Regular cardiac myocyte (primary cell): ENCODE measurements at places on chromosomes 16 and 17. TPM values are rescaled to one million over a fixed set of nuclear protein-coding genes. Genes with fewer than 3 reads are reported as not detected.

The SOST gene
- 10.9 and 20.0 TPM in 2 replicates for total RNA-seq

The RNF112 gene
- total RNA-seq = 0.58 and 0.85 TPM in 2 replicates

The PHOSPHO1 gene
- total RNA-seq = 0.56 and 0.58 TPM in 2 replicates

The TOX3 gene
- total RNA-seq = under 0.01 TPM in 1 of 2 replicates, not detected in the other

The C16orf78 gene
- total RNA-seq = not detected in 2 replicates

The TNS4 gene
- not detected in 2 replicates for total RNA-seq

The KRTAP9-9 gene
- total RNA-seq = not detected in 2 replicates

The NME1 gene
- total RNA-seq = 69.6 and 293 TPM in 2 replicates

The CDH5 gene
- total RNA-seq = 4.2 and 23.2 TPM in 2 replicates

The ANKFN1 gene
- total RNA-seq = not detected in 2 replicates

The SOX15 gene
- total RNA-seq = 0.28 and 0.38 TPM in 2 replicates

The NT5C gene
- total RNA-seq = 31.3 and 51.0 TPM in 2 replicates

The CA5A gene
- not detected in 2 replicates for total RNA-seq

The ST6GALNAC1 gene
- not detected in 2 replicates for total RNA-seq

The FBXO39 gene
- total RNA-seq = under 0.01 and 0.56 TPM in 2 replicates

The ZNF597 gene
- 2.3 and 2.7 TPM in 2 replicates for total RNA-seq

The NXPH3 gene
- 0.38 and 2.0 TPM in 2 replicates for total RNA-seq

The BTBD17 gene
- not detected in 2 replicates for total RNA-seq

The TNFRSF13B gene
- not detected in 2 replicates for total RNA-seq

The CRYM gene
- 0.28 TPM in 1 of 2 replicates, not detected in the other for total RNA-seq
